ENCODE measurements at places on chromosomes 11 and 22.
A peak's percentile ranks its signal among the peaks of the same experiment; 100 is the strongest.

- no peak for DNase-seq
Observed at GRCh38 chr11:115961159-115962003, 457.2 kb upstream of the CADM1 start.

DNA sequence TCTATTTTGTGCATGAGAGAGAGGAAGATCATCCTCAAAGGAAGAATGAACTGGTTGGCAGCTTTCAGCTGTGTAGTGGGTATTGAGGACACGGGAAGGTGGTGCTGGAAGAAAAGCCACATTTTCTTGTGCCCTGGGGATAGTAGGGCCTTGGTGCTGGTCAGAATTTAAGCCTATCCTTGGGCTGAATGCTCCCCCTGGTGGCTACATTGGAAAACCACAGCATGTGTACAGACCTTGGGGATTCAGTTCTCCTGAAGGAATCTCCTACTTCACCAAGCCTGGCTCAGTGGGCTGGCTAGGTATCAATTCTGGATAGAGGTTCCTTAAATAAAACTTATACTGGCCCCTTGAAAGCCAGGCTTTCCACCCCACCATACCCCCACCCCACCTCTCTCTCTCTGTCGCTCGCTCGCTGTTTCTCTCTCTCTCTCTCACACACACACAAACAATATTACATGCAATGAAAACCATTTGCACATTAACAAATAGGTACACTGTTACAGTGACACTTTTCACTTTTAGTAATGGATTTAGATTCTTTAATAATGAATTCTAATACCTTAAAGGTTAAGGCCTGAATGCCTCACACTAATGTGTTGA lies 2.8 kb upstream of the OR51M1 start:
- DNase-seq: peak; percentile 49

GRCh38 chr22:28229566-28230485 lies 310.8 kb upstream of the PITPNB start:
- peak; percentile 82 for DNase-seq

GRCh38 chr11:70913715-70914231 lies 338.6 kb downstream of the SHANK2 start:
- no peak for DNase-seq

DNA sequence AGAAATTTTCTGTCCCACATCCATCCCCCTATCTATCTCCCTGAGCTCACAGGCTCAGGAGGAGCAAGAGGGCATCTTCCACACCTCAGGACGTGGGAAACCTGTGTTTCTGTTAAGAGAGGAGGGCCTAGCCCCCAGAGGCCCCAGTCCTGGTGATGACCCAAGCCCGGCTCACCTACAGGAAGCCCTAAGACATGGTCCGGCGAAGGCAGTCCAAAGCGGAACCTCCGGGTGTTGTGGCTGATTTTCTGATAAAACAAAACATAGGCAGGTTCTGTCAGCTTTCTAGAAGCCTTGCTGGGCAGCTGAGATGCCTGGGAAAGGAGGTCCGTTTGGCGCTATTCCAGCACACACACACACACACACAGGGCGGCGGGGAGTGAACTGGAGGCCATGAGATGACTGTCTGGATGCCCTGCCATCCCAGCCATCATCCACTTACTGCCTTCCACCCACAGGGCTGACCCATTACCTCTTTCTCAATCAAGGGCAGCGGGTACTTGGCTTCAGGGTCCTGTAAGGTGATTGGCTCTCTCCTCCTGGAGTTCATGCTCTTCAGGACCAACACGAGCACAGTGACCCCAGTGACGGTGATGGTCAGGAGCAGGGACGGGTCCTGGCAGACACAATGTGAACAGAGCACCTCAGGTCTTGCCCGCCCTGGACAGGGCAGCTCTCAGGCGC lies 882 bp downstream of the CYB5R2 start:
- DNase-seq: peak; percentile 13

GRCh38 chr11:126380909-126381308 lies 25.4 kb downstream of the ST3GAL4 start:
- no peak for DNase-seq

- DNase-seq: no peak
Observed at GRCh38 chr11:17439316-17439782, 37.3 kb downstream of the ABCC8 start.

DNA sequence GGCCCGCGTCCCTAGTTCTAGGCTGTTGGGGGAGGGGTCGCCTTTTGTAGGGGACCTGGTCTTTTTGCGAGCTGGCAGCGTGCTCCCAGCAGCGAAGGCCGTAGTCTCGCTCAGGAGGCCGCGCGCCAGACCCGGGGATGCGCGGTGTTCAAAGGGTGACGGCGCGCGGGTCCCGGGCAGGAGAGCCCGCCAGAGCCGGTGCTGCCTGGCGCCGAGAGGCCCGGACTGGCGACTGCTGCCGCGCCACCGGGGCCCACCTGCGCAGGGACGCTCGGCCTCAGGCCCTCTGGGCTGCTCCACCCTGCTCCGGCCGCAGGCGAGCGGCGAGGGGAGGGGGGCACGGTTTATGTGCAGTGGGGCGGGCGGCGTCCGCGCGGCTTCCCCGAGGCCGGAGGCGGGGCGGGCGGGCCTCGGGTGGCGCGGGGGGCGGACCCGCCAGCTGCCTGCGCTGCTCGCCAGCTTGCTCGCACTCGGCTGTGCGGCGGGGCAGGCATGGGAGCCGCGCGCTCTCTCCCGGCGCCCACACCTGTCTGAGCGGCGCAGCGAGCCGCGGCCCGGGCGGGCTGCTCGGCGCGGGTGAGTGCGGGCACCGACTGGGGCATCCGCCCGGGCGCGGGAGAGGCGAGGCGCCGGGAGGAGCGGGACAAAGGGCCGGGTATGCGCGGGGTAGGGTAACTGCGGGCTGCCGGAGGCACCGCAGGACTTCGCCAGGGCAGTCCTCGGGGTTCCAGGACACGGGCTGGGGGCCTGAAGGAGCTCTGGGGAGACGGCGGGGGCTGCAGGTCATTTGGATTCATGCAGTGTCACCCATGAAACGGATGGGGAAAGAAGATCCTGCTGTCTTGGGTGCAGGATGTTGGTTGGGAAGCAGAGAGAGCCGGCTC lies at the start of gene PRSS23:
Gene PRSS23, plus strand, starts transcription at position 467 of the 884 bp plus-strand sequence. CDS start 7,102 bp downstream, outside the sequence.
- DNase-seq: peak; percentile 75

DNA sequence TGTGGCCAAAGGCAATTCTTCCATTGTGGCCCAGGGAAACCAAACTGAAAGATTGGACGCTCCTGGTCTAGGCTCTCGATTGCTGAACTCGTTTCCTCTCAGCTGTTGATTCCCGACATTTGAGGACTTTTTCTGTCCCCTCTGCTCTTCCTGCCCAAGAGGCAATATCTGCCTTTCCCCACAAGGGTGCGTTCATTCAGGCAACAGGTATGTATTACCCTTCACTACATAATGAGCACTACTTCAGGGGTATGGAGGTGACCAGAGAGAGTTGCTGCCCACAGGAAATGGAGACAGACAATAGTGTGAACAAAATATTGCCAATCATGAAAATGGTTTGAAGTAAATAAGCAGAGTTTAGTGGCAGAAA lies 8.2 kb downstream of the PTH start:
- no peak for DNase-seq

GRCh38 chr11:3194016-3194816 lies 24.4 kb downstream of the MRGPRG start:
- DNase-seq: no peak

DNA sequence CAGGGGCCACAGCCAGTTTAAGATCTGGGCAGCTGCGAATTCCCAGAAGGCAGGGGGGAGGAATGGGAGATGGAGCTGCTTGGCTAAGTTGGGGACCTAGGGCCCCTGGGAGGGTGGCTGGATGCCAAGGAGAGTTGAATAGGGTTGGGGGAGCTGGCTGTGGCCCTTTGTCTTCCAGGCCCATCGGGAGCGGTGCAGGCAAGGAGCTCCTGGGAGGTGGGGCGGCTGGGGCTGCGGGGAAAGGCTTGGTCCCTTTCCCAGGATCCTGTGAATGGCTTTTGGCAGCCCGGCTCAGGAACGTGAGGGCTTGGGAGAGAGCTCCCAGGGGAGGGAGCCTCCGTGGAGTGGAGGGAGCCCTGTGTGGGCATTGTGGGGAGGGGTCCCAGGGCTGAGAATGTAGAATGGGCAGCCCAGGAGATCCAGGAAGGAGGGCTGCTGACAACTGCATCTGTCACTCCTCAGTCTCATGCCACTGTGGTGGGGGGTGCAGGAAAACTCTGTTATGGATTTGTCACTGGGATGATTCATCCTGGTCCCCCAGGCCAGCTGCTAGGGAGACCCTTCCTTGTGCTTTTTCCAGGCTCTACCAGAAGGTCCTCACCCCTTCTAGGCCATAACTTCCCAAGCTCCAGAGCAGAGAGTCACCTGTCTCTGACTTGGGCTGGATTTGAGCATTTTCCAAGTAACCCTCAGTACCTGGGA lies 6.0 kb downstream of the FREY1 start:
- DNase-seq: peak; percentile 31

DNA sequence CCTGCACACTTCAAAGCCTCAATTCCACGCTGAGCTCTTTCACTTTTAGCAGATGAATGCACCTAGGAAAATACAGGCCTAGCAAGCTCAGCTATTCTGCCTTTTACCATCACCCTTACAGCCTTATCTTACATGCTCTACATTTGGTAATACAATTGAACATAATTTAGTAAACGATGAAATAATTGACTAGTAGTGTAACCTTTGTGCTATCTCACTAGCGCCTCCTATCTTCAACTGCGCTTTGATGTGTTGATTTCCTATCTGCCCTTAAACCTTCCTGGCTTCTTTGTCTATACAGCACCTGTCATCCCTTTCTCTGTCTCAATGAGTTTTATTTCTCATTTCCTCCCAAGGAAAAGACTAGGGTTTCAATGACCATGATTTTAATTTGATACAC lies 149.7 kb downstream of the LRRC4C start:
- no peak for DNase-seq

All from foreskin fibroblast (primary cell).